Activated CD8-positive, alpha-beta memory T cell treated with anti-CD3 and anti-CD28 coated beads, Interleukin-2, amount 50 U/mL, for 4 hours (primary cell): ENCODE measurements at places on chromosomes 12 and 14.

DNA sequence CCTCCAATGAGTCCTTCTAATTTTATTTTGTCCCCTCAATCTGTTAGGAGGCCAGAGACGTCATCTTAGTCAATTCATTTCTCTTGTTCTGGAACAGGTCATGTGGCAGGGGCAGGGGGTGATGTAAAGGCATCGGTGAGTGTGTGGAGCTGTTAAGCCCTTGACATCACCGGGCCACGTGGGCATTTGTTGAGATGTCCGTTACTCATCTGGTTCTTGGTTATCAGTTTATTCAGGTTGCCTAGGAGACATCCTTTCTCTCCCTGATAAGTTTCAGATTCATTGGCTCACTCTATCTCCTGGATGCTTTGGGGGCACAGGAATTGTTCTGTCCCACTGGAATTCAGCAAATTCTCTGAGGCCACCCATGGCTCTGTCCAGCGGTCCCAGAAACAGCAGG, 33.6 kb upstream of the SEL1L start:
- no peak for DNase-seq

DNA sequence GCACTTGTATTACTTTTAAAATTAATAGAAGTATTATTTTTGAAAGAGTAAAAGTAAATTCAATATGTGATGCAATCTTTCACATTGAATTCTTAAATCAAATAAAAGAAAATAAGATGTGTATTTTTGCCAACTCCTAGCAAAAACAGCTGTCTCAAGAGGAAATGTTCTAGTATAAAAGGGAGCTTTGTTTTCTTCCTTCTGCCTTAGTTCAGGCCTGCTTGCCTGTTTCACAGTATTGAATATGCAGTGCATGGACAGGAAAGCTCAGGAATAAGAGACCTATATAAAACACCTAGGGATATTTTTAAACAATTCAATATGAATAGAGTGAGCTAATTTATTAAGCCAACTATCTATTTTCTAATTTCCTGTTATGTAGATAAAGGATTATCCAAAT, 294.8 kb upstream of the G2E3 start:
- DNase-seq, result no peak

- DNase-seq, result no peak
These were observed 3.4 kb upstream of the RNASE7 start for GRCh38 chr14:21038441-21039422.

GRCh38 chr12:42447371-42447786, 121.4 kb downstream of the PPHLN1 start:
- no peak for DNase-seq

- no peak for DNase-seq
These were observed 83.2 kb downstream of the PPP2R5C start for GRCh38 chr14:101844751-101845150.

GRCh38 chr14:77593501-77593961, 22.9 kb downstream of the SPTLC2 start:
- no peak for DNase-seq
